Immature natural killer cell (primary cell): ENCODE measurements at places on chromosomes 6 and 20.
A peak's percentile ranks its signal among the peaks of the same experiment; 100 is the strongest.

DNA sequence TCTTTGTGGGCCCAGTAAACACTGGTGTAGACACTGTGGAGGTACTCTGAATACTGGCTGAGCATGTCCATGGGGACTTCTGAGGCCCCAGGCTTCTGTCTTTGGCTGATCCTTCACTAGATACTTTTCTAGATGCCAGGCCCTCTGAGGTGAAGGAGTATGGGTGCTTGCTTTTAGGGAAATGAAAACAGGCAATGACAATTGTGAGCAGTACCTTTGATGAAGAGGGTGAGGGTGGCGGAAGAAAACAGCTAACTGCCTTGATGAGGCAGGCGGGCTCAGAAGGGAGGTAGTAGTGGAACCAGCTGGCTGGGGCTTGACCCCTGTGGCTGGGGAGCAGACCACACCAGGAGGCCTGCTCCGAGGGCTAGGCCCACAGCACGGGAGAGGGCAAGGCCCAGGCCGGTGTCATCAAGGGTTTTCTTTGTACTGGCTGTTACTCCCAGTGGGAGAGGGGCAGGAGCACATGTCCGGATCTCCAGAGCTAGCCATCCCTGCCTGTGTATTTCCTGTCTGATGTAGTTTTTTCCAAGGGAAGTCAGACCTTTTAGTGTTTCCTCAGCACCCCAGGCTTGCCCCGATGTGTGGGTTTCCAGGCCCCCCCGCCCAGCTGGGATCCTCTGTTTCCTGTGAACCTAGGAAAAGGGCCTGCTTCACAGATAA lies 3.9 kb downstream of the PLCG1 start:
- no peak for DNase-seq

- DNase-seq = no peak
Measured at GRCh38 chr20:38831995-38832620, 26.6 kb downstream of the PPP1R16B start.

DNA sequence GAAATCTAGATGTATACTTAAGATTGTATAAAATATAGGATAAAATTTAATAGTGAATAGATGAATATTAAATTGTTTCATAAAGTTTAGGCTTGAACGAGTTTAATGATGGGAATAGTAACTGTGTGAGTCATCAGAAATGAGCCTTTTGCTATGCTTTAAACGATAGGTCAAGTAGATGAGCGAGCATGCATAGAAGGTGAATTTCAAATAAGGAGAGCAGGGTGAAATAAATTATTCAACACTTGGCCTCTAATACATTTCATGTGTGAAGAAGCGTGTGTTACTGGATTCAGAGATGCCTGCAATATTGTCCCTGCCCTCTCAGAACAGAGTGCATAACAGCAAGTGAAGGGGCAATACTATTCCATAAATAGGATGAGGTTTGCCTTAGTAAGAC lies 74.4 kb upstream of the EYA4 start:
- no peak for DNase-seq

DNA sequence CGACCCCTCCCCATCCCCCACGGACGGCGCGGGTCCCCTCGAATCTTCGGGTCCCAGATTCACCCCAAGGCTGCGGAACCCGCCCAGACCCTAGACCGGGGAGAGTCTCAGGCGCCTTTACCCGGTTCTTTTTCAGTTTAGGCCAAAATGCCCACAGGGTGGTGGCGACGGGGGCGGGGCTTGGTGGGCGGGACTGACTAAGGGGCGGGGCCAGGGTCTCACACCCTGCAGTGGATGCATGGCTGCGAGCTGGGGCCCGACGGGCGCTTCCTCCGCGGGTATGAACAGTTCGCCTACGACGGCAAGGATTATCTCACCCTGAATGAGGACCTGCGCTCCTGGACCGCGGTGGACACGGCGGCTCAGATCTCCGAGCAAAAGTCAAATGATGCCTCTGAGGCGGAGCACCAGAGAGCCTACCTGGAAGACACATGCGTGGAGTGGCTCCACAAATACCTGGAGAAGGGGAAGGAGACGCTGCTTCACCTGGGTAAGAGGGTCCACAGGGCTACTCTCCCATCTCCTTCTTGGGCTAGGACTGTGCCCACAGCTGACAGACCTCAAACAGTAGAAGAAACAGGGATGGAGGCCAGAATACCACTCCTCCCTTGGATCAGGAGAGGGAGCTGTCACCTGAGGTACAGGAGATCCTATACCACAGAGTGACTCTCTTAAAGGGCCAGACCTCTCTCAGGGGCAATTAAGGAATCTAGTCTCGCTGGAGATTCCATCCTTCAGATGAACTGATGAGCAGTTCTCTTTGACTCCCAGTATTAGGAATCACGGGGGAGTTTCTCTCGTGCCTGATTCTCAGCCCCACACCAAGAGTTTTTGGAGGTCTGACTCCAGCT lies 942 bp downstream of the HLA-E start:
- DNase-seq = peak; percentile 74

DNA sequence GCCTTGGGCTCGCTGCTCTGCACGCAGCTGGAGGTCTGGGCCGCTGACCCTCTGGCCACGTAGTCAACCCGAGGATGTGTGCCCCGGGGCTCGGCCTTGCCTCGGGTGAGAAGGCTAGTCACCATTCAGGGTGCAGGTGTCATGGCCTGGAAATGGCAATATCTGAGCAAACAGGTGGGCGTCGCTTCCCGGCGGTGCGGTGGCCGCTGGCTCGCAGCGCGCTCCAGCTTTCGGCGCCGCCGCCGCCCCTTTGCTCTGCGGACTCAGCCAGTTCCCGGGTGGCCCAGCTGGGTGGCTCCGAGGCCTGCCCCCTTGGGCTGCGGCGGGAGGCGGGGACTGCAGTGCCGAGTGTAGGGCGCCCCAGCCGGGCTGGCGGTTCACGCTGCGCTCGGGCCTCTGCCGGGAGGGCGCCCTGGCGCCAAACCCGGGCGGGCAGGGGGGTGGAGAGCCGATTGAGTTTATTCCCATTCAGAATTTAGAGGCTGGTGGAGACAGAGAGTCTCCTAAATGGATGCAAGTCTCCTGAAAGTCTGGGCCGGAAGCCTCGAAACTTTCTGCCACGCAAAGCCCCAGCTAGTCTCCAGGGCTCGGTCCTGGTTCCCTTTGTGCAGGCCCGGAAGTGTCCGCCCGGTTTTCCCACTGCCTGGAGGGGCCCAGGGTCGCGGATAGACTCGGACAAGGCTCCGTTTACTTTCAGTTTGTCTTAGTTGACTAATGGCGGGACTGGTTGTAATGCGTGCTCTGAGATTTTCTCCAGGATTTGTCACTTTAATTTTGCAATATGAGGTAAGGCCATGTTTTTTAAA lies 11.3 kb upstream of the TFAP2A start:
- DNase-seq = no peak

- peak; percentile 94 for DNase-seq
Measured at GRCh38 chr6:29887819-29888776, 54.2 kb upstream of the HLA-A start.

GRCh38 chr6:42269553-42269952 lies 51.9 kb upstream of the MRPS10 start:
- DNase-seq = peak; percentile 55

DNA sequence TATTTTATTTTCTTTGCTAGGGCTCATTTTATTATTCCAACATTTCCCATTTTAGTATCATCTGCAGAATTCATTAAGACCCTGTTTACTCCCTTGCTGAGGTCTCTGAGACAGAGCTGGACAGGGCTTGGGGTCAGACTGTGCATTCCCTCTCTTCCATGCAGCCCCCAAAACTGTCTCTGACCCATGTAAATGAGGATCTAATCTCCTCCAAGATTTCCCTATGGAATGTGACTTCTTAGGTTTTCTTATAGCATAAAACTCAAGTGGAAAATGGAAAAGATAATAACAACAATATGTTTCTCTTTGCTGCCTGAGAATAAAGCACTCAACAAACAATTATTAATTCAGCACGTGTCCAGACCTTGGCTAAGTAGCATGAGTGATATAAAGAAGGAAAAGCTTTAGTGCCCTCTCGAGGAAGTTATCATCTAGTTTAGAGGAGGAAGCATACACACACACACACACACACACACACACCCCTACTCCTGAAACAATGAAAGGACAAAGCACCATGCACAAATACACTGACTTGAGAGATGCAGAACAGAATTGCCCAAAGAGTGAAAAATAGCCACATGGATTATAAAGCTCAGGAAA lies 815.5 kb downstream of the BCKDHB start:
- no peak for DNase-seq

- peak; percentile 85 for DNase-seq
Measured at GRCh38 chr6:13711324-13711732, 307 bp downstream of the RANBP9 start.

GRCh38 chr20:36808317-36809257 lies 35.0 kb upstream of the DSN1 start:
- DNase-seq = peak; percentile 59

DNA sequence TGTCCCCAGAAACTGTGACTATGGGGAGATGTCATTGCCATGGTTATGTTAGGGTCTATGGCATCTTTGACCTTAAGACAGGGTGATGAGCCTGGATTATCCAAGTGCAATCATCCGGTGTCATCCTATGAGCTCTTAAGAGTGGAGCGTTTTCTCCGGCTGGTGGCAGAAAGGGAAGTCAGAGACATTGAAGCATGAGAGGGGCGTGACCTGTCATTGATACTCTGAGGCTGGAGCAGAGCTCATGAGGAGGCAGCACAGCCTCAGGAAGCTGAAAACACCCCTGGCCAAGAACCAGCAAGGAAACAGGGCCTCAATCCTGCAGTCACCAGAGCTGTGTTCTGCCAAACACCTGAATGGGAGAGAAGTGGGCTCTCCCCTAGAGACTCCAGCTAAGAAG lies 59.6 kb downstream of the ANKRD60 start:
- no peak for DNase-seq

- no peak for DNase-seq
Measured at GRCh38 chr6:158361961-158362669, 49.9 kb downstream of the TULP4 start.

GRCh38 chr6:28274888-28275287 lies 6.5 kb upstream of the PGBD1 start:
- no peak for DNase-seq

- DNase-seq = peak; percentile 42
Measured at GRCh38 chr6:30793521-30794194, 49.3 kb upstream of the IER3 start.

GRCh38 chr20:44585057-44585963 lies 2.9 kb downstream of the PKIG start:
- DNase-seq = no peak
